ENCODE measurements at places on chromosomes 6 and 20.

GRCh38 chr6:144793744-144794143 is 508.6 kb downstream of the UTRN start:
- DNase-seq: no peak

- peak; percentile 80 for DNase-seq
Observed at GRCh38 chr6:154928325-154928922, 66.7 kb upstream of the TIAM2 start.

- peak; percentile 47 for DNase-seq
Observed at GRCh38 chr20:2524709-2525506, 11.5 kb upstream of the TMC2 start.

- DNase-seq: peak; percentile 11
Observed at GRCh38 chr6:164130151-164130550, 715.6 kb downstream of the QKI start.

DNA sequence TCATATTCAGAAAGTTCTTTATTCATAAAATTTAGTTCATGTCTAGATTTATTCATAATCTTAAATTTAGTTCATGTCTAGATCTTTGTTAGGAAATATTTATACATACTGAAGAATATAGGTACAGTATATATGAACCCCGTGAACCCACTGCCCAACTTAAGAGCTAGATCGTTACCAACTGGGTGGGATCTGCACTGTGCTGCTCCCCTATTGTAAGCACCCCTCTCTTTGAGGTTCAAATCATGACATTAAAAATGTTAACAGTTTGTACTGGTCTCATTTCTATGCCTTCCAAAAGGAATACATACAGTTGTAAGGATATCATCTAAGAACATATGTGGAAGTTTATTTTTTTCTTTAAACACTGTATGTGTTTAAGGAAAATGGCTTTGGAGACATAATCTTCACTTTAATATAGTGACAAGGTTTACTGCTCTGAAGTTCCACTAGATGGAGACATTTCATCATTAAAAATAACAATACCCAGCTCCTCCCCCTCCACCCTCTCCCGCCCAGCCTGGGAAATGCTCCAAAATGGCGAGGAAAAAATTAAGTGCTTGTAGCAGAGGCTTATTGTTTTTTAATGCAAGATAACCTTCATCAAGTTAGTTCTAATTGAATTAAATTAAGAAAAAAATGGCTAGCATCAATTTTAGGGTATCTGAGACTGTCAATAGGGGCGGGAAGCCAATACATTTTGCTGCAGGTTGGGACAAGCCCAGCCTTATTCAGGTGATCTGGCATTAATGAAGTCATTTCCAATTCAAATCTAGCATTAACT is 104.1 kb upstream of the TRAF3IP2 start:
- DNase-seq: peak; percentile 17

- DNase-seq: no peak
Observed at GRCh38 chr6:111747396-111747795, 125.9 kb downstream of the FYN start.

DNA sequence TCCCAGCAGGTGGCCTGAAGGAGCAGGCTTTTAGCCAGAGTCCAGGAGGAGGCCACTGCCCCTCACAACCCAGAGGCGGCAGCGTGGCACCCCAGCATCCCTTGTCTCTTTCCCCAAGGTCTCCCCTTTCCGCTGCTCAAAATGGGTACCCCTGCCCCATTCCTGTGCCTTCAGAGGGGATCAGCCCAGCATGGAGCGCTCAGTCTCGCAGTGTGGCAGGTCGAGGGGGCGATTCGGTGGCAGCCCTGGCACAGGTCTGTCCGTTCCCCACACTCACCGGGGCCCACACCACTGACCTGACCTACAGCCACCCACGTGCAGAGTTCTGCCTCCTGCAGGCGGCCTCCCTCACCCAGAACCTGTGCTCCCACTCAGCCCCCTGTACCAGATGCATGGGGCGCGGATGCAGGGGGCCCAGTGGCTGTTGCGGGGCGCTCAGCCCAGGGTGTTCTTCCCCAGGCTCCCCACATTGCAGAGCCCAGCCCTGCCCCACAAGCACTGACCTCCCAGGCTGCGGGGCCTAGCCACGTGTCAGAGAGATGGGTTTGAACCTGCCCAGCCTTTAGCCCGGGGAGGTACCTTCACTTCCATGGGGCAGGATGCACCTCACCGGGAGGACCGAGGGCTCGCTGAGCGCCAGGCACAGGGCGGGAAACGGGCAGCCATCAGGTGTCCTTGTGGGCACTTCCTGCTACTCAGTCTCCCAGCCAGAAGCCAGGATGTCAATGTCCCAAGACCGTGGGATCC is 41.8 kb downstream of the DSTN start:
- DNase-seq: no peak

GRCh38 chr20:55070001-55070400 is 594.6 kb downstream of the DOK5 start:
- no peak for DNase-seq

DNA sequence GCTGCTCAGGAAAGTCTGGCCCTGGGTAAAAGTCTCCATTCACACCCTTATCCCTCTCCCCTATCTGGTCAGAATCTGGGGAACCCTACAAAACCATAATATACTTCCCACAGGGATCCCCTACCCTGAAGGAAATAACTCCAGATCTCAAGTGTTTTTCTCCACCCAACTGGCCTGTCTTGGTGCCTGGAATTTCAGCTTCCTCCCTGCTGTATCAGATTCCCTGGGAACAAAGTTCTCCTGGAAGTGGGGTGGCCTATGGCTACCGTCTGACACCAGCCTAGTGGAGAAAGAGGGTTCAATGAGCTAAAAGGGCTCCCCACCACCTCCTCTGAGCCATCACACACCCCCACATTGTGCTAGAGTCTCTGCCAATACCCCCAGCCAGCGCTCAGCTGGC is 15.0 kb downstream of the HSPA12B start:
- DNase-seq: no peak
